ENCODE measurements at places on chromosomes 13 and 19. TPM values are rescaled to one million over a fixed set of nuclear protein-coding genes. Genes with fewer than 3 reads are reported as not detected.

- no peaks in the 10 kb centered on the region for H3K4me1 ChIP-seq
- H3K27me3 ChIP-seq = no peaks in the 10 kb centered on the region
- DNase-seq = peak; percentile 63
- H3K36me3 ChIP-seq = peaks cover 45% of the 10 kb centered on the region
Observed at GRCh38 chr19:37251308-37252229, 33.6 kb downstream of the ZNF383 start.

GRCh38 chr13:75418997-75419396 lies 63.0 kb downstream of the TBC1D4 start:
- DNase-seq = no peak
- no peak overlapping the region for H3K27ac ChIP-seq
- H3K27me3 ChIP-seq = peaks cover 14% of the 10 kb centered on the region
- H3K4me1 ChIP-seq = no peaks in the 10 kb centered on the region

DNA sequence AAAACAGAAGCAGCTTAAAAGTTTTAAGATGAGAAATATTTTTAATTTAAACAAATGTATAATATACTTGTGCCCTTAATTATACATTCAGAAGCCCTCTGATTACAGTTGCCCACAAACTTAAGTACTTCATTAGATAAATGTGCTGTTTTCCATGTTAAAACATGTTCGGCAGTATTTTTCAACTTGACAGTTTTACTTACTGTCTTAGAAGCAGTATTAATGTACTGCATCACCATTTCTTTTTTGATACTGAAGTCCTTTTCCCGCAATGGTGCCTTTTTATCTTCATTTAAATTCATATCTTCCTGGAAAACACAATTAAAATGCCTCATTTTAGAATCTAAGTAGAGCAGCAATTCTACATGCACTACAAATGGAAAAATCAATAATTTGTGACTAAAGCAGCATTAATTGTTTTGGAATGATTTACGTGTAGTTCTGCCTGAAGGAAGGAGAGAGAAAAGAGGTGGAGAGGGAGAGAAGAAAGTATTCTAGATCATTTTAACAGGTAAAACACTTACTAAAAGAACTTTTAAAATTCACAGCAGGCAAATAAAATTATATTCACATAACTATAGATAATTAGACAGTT lies 70.2 kb downstream of the DIAPH3 start:
- no peak overlapping the region for H3K27ac ChIP-seq
- peaks cover 3% of the 10 kb centered on the region for H3K4me1 ChIP-seq
- DNase-seq = no peak

DNA sequence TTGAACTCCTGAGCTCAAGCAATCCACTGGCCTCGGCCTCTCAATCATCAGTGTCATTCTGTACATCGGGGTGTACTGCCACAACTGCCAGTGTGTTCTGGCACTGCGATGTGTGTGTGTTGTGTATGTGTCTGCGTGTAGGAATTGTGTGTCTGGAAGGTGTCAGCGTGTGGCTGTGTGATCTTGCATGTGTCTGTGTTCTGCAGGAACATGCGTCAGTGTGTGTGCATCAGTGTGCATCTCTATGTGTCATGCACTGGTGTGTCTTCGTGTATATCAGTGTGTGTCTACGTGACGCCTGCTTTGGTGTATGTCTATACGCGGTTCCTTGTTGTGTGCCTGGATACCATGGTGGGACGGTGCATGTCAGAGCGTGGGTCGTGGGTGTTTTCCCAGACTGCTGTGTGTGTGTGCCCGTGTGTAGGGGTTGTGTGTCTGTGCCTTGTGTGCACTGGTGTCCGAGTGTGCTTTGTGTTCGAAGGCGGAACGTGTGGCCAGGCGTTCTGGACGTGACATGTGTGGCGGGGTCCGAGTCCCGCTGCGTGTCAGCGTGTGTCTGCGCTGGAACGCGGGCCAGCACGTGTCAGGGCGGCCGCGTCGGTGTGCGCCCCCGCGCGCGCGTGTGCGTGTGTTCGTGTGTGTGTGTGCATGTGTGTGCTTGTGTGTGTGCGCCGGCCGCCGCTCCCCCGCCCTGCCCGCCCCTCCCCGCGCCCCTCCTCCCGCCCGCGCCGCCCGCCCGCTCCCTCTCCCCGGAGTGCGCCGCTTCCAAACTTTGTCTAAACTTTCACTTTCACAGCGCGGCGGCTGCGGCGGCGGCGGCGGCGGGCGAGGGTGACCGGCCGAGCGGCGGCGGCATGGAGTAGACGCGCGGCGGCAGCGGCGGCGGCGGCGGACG lies at the start of gene NFIX:
Gene NFIX, plus strand, starts transcription at position 775 of the 895 bp plus-strand sequence. CDS start 363 bp downstream, outside the sequence.
- H3K4me1 ChIP-seq = peaks cover 8% of the 10 kb centered on the region
- H3K27ac ChIP-seq = peak within 1 kb of the TSS; percentile 60
- no peaks in the 10 kb centered on the region for H3K36me3 ChIP-seq
- peak; percentile 60 for DNase-seq

- H3K27ac ChIP-seq = no peak overlapping the region
- peaks cover 10% of the 10 kb centered on the region for H3K36me3 ChIP-seq
- no peaks in the 10 kb centered on the region for H3K4me1 ChIP-seq
- no peak for DNase-seq
Observed at GRCh38 chr19:5054551-5055456, 85.9 kb downstream of the KDM4B start.

GRCh38 chr13:100987948-100988347 lies 313.4 kb upstream of the TMTC4 start:
- no peaks in the 10 kb centered on the region for H3K36me3 ChIP-seq
- no peak overlapping the region for H3K4me3 ChIP-seq
- H3K27me3 ChIP-seq = peaks cover 7% of the 10 kb centered on the region
- no peaks in the 10 kb centered on the region for H3K4me1 ChIP-seq

DNA sequence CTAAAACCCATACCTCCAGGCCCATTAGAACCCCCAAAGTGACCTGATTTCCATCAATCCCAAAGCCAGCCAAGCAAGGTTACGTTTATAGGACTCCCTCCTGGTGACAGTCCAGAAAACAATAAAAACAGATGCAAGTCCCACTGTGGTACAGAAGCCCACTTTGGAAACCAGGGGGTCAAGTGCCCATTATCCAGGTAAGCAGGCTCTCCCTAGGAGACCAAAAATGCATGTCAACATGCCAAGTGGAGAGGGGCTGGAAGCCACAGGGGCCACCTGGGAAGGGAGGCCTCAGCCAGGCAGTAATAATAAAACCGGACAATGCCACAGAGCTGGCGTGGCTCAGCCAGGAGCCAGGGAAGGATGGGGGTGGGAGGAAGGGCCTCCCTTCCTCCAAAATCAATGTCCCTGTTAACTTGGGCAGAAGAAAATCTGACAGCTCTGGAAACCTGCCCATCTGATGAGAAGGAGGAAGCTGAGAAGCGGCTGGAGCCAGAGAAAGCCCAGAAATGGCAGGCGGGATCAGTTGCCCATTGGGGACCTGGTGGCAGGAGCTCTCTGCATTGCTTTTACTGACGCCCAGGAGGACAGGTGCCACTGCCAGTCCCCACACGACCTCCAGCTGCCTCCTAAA lies 160.4 kb downstream of the ZIC5 start:
- no peaks in the 10 kb centered on the region for H3K27me3 ChIP-seq
- H3K4me1 ChIP-seq = no peaks in the 10 kb centered on the region
- no peak overlapping the region for H3K27ac ChIP-seq
- H3K36me3 ChIP-seq = no peaks in the 10 kb centered on the region

GRCh38 chr19:7549429-7550148 lies 14.1 kb downstream of the PNPLA6 start:
- no peaks in the 10 kb centered on the region for H3K27me3 ChIP-seq
- H3K27ac ChIP-seq = no peak overlapping the region
- H3K36me3 ChIP-seq = peaks cover 28% of the 10 kb centered on the region

DNA sequence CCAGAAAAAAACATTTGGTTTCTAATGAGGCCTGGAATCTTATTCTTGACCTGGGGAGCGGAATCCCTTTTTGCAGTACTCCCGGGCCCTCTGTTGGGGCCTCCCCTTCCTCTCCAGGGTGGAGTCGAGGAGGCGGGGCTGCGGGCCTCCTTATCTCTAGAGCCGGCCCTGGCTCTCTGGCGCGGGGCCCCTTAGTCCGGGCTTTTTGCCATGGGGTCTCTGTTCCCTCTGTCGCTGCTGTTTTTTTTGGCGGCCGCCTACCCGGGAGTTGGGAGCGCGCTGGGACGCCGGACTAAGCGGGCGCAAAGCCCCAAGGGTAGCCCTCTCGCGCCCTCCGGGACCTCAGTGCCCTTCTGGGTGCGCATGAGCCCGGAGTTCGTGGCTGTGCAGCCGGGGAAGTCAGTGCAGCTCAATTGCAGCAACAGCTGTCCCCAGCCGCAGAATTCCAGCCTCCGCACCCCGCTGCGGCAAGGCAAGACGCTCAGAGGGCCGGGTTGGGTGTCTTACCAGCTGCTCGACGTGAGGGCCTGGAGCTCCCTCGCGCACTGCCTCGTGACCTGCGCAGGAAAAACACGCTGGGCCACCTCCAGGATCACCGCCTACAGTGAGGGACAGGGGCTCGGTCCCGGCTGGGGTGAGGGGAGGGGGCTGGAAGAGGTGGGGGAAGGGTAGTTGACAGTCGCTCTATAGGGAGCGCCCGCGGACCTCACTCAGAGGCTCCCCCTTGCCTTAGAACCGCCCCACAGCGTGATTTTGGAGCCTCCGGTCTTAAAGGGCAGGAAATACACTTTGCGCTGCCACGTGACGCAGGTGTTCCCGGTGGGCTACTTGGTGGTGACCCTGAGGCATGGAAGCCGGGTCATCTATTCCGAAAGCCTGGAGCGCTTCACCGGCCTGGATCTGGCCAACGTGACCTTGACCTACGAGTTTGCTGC lies at the start of gene ICAM4:
Gene ICAM4, plus strand, starts transcription at position 153 of the 935 bp plus-strand sequence. Its CDS starts 58 bp downstream, at position 211.
- H3K27me3 ChIP-seq = peaks cover 35% of the 10 kb centered on the region
- peak; percentile 71 for DNase-seq
- peaks cover 34% of the 10 kb centered on the region for H3K36me3 ChIP-seq
- peaks cover 61% of the 10 kb centered on the region for H3K4me1 ChIP-seq
- H3K27ac ChIP-seq = peak within 1 kb of the TSS; percentile 48

DNA sequence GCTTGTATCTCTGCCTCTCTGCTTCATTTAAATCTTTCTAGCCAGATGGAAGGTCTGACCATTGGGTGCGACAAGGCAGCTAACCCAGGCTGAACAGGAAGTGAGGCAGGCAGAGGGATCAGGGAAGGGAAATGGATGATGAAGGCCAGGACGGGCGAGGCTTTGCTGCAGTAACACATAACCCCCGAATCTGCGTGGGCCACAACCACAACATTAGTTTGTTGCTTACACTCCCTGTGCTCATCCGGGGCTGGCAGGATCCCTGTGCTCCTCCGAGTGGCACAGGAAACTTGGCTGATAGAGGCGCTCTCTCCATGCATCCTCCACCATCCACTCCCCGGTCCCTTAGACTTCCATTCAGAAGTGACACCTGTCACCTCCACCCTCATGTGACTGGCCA lies 1.1 kb upstream of the FLT3LG start:
- peak; percentile 48 for DNase-seq
- H3K27me3 ChIP-seq = no peaks in the 10 kb centered on the region
- H3K4me1 ChIP-seq = peaks cover 50% of the 10 kb centered on the region

DNA sequence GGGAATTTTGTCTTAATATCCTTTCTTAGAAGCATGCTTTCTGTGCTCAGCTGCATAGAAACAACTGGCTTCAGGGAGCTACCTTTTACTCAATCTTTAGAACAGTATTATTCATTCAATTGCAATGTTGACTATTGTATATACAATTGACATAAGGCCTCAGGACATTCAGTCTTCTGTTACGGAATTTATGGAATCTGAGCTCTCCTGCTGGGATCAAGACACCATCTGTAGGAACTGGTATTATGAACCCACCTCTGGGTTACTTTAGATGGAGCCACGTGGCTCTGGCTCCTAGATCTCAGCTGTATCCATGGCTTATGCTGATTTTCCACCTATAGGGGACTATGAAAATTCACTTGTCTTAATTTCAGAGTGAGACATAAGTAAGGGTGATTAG lies 716.2 kb upstream of the GPC6 start:
- no peaks in the 10 kb centered on the region for H3K4me1 ChIP-seq
- H3K27ac ChIP-seq = no peak overlapping the region
- no peaks in the 10 kb centered on the region for H3K36me3 ChIP-seq
- H3K4me3 ChIP-seq = no peak overlapping the region
- DNase-seq = no peak

GRCh38 chr19:56301155-56301554 lies 13.5 kb downstream of the ZSCAN5A start:
- H3K27me3 ChIP-seq = no peaks in the 10 kb centered on the region
- H3K4me1 ChIP-seq = peaks cover 18% of the 10 kb centered on the region
- H3K27ac ChIP-seq = no peak overlapping the region
- H3K36me3 ChIP-seq = peaks cover 25% of the 10 kb centered on the region

- peak overlapping the region; percentile 97 for H3K27ac ChIP-seq
- peak; percentile 64 for DNase-seq
- no peaks in the 10 kb centered on the region for H3K27me3 ChIP-seq
- H3K4me1 ChIP-seq = peaks cover 5% of the 10 kb centered on the region
- H3K36me3 ChIP-seq = peaks cover 19% of the 10 kb centered on the region
- peak overlapping the region; percentile 82 for H3K4me3 ChIP-seq
Observed at GRCh38 chr13:19782049-19782726, 557 bp downstream of the PSPC1 start.

GRCh38 chr19:46748325-46749109 lies 2.3 kb upstream of the STRN4 start:
- H3K4me3 ChIP-seq = peak overlapping the region; percentile 7
- peaks cover 30% of the 10 kb centered on the region for H3K4me1 ChIP-seq
- peak; percentile 88 for DNase-seq

- peak; percentile 51 for DNase-seq
- peaks cover 24% of the 10 kb centered on the region for H3K4me1 ChIP-seq
- peaks cover 10% of the 10 kb centered on the region for H3K36me3 ChIP-seq
- H3K27me3 ChIP-seq = no peaks in the 10 kb centered on the region
Observed at GRCh38 chr19:47228937-47229675, 1.9 kb downstream of the BBC3 start.

GRCh38 chr13:43776501-43777079 lies 10.2 kb downstream of the ENOX1 start:
- peaks cover 26% of the 10 kb centered on the region for H3K27me3 ChIP-seq
- H3K27ac ChIP-seq = no peak overlapping the region
- H3K4me1 ChIP-seq = no peaks in the 10 kb centered on the region
- no peak for DNase-seq

- no peaks in the 10 kb centered on the region for H3K36me3 ChIP-seq
- no peaks in the 10 kb centered on the region for H3K4me1 ChIP-seq
- no peak for DNase-seq
- no peak overlapping the region for H3K4me3 ChIP-seq
Observed at GRCh38 chr19:29145756-29146155, 67.2 kb downstream of the UQCRFS1 start.

DNA sequence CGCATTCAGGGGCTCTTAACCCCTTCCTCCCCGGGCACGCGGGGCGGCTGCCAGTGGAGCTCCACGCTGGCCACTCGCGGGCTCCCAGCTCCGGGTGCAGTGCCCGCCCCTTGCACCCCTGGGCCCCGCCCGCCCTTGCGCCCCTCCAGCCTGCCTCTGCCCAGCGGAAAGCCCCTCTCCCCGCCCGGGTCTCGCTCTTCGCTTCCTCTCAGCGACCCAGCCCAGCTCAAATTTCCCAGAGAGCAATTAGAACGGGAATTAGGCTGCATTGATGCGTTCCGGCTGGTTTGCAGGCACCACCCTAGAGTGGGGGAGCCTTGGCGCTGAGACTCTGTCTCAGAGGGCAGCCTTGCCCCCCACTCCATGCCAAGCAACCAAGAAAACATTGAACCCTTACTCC lies 1.8 kb upstream of the GSX1 start:
- DNase-seq = no peak
- peaks cover 64% of the 10 kb centered on the region for H3K27me3 ChIP-seq
- H3K4me1 ChIP-seq = peaks cover 32% of the 10 kb centered on the region
- H3K4me3 ChIP-seq = peak overlapping the region; percentile 72
- H3K36me3 ChIP-seq = peaks cover 2% of the 10 kb centered on the region
- H3K27ac ChIP-seq = no peak overlapping the region

The INAFM1 gene
- 11.4 TPM for total RNA-seq

The ZNF749 gene
- total RNA-seq = 20.0 TPM

The PLPPR2 gene
- 1.2 TPM for total RNA-seq

The AKT2 gene
- 139 TPM for total RNA-seq

The OLFM2 gene
- total RNA-seq = 2.7 TPM

The C1QTNF9B gene
- total RNA-seq = not detected

The ZNF714 gene
- 11.8 TPM for total RNA-seq

The BRME1 gene
- total RNA-seq = 5.2 TPM

The TNFSF11 gene
- total RNA-seq = 1.9 TPM

The SPHK2 gene
- 22.9 TPM for total RNA-seq
